Large intestine (tissue), 12 donors: ENCODE measurements at places on chromosomes 11 and 22. TPM values are rescaled to one million over a fixed set of nuclear protein-coding genes. Genes with fewer than 3 reads are reported as not detected.

GRCh38 chr11:68113986-68114385 is 7.2 kb downstream of the CHKA start:
- H3K4me3 ChIP-seq: no peak overlapping the region
- H3K36me3 ChIP-seq: peaks cover 13% of the 10 kb centered on the region
- DNase-seq: no peak
- H3K27me3 ChIP-seq: no peaks in the 10 kb centered on the region

GRCh38 chr22:38260761-38261681 is 11.8 kb downstream of the TMEM184B start:
- no peaks in the 10 kb centered on the region for H3K27me3 ChIP-seq
- H3K36me3 ChIP-seq: peaks cover 6% of the 10 kb centered on the region
- no peak overlapping the region for H3K4me3 ChIP-seq
- H3K4me1 ChIP-seq: peaks cover 55% of the 10 kb centered on the region

DNA sequence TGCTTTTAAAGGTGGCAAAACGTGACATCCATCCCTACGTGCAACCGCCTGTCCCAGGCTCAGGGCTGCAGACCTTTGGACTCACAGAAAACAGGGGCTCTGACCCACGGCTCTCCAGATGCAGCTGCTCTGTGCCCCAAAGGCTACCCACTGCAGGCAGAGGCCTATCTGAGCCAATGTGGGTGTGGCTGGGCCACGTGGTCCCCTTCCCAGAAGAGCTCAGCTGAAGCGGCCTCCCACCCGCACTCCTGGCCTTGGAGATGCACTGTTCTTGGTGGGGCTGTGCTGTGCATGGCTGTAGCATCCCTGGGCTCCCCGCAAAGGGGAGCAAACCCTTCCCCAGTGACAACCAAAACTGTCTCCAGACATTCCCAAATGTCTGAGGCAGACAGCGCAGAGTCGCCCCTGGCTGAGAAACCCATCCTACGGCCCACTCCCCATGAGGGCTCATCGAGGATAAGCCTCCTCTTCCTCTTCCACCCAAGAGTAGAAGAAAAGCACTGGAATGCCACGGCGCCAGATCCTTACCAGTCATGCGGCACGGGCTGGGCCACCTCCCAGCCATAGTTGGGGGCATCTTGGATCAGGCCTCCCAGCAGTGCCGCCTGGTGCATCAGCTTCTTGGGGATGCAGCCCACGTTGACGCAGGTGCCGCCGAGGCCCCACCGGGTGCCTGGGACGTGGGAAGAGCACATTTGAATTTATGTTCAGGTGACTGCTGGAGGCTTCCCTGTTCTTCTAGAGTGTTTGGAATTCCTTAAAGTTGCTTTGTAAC is 23.1 kb upstream of the COMT start:
- no peak overlapping the region for H3K27ac ChIP-seq
- no peak for DNase-seq
- H3K4me1 ChIP-seq: no peaks in the 10 kb centered on the region
- no peak overlapping the region for H3K4me3 ChIP-seq
- H3K27me3 ChIP-seq: no peaks in the 10 kb centered on the region
- peaks cover 51% of the 10 kb centered on the region for H3K36me3 ChIP-seq

GRCh38 chr11:117818041-117818873 is 6.3 kb downstream of the FXYD2 start:
- no peaks in the 10 kb centered on the region for H3K27me3 ChIP-seq
- no peaks in the 10 kb centered on the region for H3K36me3 ChIP-seq
- H3K27ac ChIP-seq: peak overlapping the region; percentile 85

DNA sequence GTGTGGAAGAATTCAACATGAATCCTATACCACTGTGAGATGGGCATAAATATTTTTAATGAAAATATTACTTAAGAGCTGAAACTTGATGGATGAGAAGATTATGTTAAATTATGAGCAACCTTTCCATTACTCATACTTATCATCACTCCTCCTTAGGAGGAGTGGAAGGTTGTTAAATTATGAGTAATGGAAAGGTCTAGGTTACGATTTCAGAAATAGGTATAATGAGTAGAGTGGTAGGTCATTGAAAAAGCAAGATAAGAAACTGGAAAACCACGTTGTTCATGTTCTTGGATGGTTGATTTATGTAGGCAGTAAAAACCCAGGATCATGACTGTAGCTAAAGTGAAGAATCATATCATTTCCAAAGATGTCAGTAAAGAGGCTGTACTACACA is 973.2 kb upstream of the RAG2 start:
- no peak overlapping the region for H3K4me3 ChIP-seq
- H3K36me3 ChIP-seq: no peaks in the 10 kb centered on the region
- no peak for DNase-seq
- no peaks in the 10 kb centered on the region for H3K4me1 ChIP-seq

GRCh38 chr11:1351278-1351937 is 38.3 kb upstream of the BRSK2 start:
- peaks cover 35% of the 10 kb centered on the region for H3K27me3 ChIP-seq
- no peak overlapping the region for H3K27ac ChIP-seq
- peaks cover 6% of the 10 kb centered on the region for H3K4me1 ChIP-seq
- DNase-seq: no peak
- no peaks in the 10 kb centered on the region for H3K36me3 ChIP-seq

GRCh38 chr11:6328321-6328720 is 8.0 kb upstream of the CAVIN3 start:
- H3K27ac ChIP-seq: no peak overlapping the region
- H3K4me3 ChIP-seq: no peak overlapping the region
- H3K4me1 ChIP-seq: no peaks in the 10 kb centered on the region
- H3K36me3 ChIP-seq: no peaks in the 10 kb centered on the region
- H3K27me3 ChIP-seq: peaks cover 2% of the 10 kb centered on the region
- DNase-seq: no peak

- H3K27ac ChIP-seq: no peak overlapping the region
- no peaks in the 10 kb centered on the region for H3K27me3 ChIP-seq
- no peak overlapping the region for H3K4me3 ChIP-seq
- peaks cover 18% of the 10 kb centered on the region for H3K4me1 ChIP-seq
- no peak for DNase-seq
These were observed 17.2 kb downstream of the TEF start for GRCh38 chr22:41398921-41399320.

DNA sequence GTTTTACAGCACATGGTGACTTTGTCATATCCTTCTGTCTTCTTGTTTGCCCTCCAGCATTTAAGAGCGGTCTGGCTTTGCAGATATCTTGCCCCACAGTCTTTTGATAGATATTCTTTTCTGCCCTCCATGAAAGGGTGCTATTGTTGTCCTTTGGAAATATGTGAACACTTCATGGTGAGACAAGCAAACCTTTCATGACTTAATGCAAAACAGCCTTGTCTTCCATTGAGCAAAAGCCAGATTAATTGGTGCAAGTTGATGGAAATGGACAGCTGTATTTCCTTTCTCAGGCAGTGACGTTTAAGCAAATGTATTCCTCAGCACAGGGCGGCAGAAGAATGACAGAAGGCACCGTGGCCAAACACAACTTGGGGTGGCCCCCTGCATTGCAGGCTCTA is 4.4 kb downstream of the DCPS start:
- no peak overlapping the region for H3K27ac ChIP-seq
- H3K4me3 ChIP-seq: no peak overlapping the region
- no peak for DNase-seq
- no peaks in the 10 kb centered on the region for H3K27me3 ChIP-seq
- H3K4me1 ChIP-seq: no peaks in the 10 kb centered on the region
- peaks cover 13% of the 10 kb centered on the region for H3K36me3 ChIP-seq

DNA sequence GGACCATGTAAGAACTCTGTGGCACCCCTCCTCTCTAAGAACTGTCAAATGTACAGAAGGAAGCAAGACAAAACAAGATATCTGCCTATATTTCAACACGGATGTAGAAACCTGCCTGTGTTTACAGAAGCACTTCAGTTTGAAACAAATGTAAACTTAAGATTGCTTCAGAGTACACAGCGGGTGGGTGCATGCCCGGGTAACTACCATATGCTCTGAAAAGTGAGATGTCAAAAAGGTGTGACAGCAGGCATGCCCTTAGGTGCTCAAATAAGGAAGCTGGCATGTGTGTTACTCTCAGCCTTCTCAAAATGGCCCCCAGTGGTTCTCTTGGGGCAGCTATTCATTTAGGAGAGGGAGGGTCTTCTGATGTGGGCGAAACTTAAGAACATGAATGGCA is 5.2 kb downstream of the ACP2 start:
- H3K4me1 ChIP-seq: peaks cover 23% of the 10 kb centered on the region
- H3K36me3 ChIP-seq: peaks cover 78% of the 10 kb centered on the region
- no peaks in the 10 kb centered on the region for H3K27me3 ChIP-seq
- no peak overlapping the region for H3K4me3 ChIP-seq

DNA sequence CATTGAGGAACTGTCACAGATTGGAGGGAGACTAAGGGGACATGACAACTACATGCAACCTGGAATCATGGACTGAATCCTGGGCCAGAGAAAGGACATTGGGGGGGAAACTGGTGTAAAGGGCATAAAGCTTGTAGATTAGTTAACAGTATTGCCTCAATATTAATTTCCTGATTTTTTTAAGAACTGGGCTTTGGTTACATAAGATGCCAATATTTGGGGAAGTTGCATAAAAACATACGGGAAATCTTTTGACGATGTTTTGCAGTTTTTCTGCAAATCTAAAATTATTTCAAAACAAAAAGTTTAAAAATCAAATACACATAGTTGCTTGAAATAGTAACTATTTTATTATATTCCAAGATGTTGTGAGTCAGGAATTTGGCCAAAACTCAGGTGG is 2.9 kb upstream of the FOLR3 start:
- DNase-seq: no peak
- no peak overlapping the region for H3K27ac ChIP-seq
- H3K36me3 ChIP-seq: no peaks in the 10 kb centered on the region
- H3K4me1 ChIP-seq: no peaks in the 10 kb centered on the region
- H3K27me3 ChIP-seq: no peaks in the 10 kb centered on the region
- no peak overlapping the region for H3K4me3 ChIP-seq

- peaks cover 18% of the 10 kb centered on the region for H3K36me3 ChIP-seq
- no peak for DNase-seq
- no peaks in the 10 kb centered on the region for H3K4me1 ChIP-seq
- H3K27me3 ChIP-seq: no peaks in the 10 kb centered on the region
- no peak overlapping the region for H3K4me3 ChIP-seq
These were observed 38.6 kb downstream of the TMEM135 start for GRCh38 chr11:87076260-87076783.

DNA sequence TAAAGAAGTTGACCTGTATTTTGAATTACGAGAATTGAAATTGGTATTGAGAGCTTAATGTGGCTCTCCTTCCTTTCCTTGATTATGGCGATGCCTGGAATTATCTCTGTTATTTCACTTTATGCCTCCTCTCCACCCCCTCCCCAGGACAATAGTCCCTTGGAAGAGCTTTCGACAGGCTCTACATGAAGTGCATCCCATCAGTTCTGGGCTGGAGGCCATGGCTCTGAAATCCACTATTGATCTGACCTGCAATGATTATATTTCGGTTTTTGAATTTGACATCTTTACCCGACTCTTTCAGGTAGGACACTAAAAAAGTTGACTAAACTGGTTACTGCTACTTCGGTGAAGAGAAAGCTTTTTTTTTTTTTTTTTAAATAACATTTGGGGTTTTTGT is 43.2 kb downstream of the MCAM start:
- no peaks in the 10 kb centered on the region for H3K27me3 ChIP-seq
- H3K36me3 ChIP-seq: peaks cover 39% of the 10 kb centered on the region
- H3K27ac ChIP-seq: no peak overlapping the region
- no peak overlapping the region for H3K4me3 ChIP-seq
- DNase-seq: no peak

RIN1 gene
- 5.2 TPM for polyA plus RNA-seq

DNA sequence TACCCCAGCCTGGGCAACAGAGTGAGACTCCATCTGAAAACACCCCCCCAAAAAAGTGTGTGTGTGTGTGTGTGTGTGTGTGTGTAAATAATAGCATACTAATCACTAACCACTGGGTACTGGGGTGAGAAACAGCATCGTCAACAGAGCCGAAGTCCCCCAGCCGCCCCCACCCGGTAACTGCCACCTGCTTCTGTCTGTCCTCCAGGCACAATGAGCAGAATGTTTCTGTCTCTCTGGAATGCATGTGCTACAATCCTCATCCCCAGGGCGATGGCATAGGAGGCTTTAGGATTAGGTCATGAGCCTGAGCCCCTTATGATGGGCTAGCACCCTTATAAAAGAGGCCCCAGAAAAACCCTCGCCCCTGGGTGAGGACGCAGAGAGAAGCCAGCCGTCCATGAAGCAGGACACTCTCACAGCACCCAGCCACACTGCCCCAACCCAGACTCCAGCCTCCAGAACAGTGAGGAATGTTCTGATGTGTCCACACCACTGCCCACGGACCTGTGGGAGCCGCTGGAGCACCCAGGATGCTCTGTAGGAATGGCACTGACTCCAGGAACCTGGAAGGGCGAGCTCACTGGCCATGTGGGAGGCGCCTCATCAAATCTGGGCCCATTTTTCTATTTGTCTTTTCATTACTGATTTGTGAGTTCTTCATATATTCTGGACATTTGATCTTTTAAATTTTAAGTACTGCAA is 9.9 kb downstream of the TTLL8 start:
- no peak for DNase-seq
- no peaks in the 10 kb centered on the region for H3K27me3 ChIP-seq
- H3K4me1 ChIP-seq: no peaks in the 10 kb centered on the region
- no peak overlapping the region for H3K4me3 ChIP-seq
- no peaks in the 10 kb centered on the region for H3K36me3 ChIP-seq

GRCh38 chr11:78323363-78323762 is 94.3 kb downstream of the GAB2 start:
- no peaks in the 10 kb centered on the region for H3K36me3 ChIP-seq
- H3K27ac ChIP-seq: no peak overlapping the region
- H3K4me3 ChIP-seq: no peak overlapping the region

SELENOH gene
- polyA plus RNA-seq: 115 TPM

GRCh38 chr11:95200781-95201457 is 30.1 kb downstream of the SESN3 start:
- DNase-seq: no peak
- no peaks in the 10 kb centered on the region for H3K4me1 ChIP-seq
- no peak overlapping the region for H3K4me3 ChIP-seq
- H3K27me3 ChIP-seq: no peaks in the 10 kb centered on the region
- H3K36me3 ChIP-seq: peaks cover 3% of the 10 kb centered on the region

GRCh38 chr22:25644122-25644521 is 79.6 kb downstream of the GRK3 start:
- no peak overlapping the region for H3K4me3 ChIP-seq
- no peak overlapping the region for H3K27ac ChIP-seq
- DNase-seq: no peak

- H3K27me3 ChIP-seq: no peaks in the 10 kb centered on the region
- no peak for DNase-seq
- peaks cover 14% of the 10 kb centered on the region for H3K4me1 ChIP-seq
- H3K36me3 ChIP-seq: no peaks in the 10 kb centered on the region
- no peak overlapping the region for H3K4me3 ChIP-seq
These were observed 328.1 kb upstream of the PITPNB start for GRCh38 chr22:28247136-28247535.

- H3K27ac ChIP-seq: no peak overlapping the region
- H3K4me1 ChIP-seq: peaks cover 23% of the 10 kb centered on the region
- H3K4me3 ChIP-seq: peak overlapping the region; percentile 30
- DNase-seq: peak; percentile 27
- no peaks in the 10 kb centered on the region for H3K36me3 ChIP-seq
These were observed 26.7 kb upstream of the TOLLIP start for GRCh38 chr11:1335811-1336761.
